ENCODE measurements at places on chromosomes 12 and 14. TPM values are rescaled to one million over a fixed set of nuclear protein-coding genes. Genes with fewer than 3 reads are reported as not detected.

Gene P2RX2
- not detected for total RNA-seq

Gene AGAP2
- 32.4 TPM for total RNA-seq

DNA sequence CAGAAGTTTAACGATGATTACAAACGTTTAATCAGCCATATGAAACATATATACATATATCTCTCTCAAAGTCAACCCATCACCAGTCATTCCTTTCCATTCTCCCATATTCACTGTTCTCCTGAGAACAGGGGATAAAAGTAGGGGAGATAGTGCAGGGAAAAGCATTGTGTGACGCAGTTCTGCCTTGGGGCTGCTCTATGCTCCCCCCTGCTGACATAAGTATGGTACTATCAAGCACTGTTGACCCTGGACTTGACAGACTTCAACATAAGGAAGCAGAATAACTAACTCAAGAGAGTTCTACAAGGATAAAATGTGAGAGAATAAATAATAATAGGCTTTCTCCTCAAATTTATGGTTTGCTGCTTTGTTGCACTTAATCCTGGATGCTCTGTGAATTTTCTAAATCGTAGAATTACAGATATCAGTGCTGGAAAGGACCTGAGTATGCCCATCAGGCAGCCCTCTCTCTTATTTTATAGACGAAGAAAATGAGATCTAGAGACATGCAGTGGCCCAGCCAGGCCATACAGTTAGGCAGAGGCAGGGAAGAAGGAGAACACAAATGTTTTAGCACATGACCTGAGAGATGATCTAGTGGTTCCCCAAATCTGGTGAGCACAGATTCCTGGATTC, 87.2 kb downstream of the SCN8A start:
- no peaks in the 10 kb centered on the region for H3K4me1 ChIP-seq
- peaks cover 9% of the 10 kb centered on the region for H3K27me3 ChIP-seq
- no peak overlapping the region for H3K27ac ChIP-seq

DNA sequence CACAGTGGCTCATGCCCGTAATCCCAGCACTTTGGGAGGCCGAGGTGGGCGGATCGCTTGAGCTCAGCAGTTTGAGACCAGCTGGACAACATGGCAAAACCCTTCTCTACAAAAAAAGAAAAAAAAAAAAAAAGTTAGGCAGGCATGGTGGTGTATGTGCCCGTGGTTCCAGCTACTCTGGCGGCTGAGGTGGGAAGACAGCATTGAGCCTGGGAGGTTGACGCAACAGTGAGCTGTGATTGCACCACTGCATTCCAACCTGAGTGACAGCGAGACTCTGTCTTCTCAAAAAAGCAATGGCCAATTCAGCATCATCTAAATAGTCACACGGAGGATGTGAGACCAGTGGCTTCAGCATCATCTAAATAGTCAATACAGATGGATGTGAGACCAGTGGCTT, 10.4 kb upstream of the SAMD4A start:
- H3K36me3 ChIP-seq = no peaks in the 10 kb centered on the region
- DNase-seq = no peak
- peaks cover 1% of the 10 kb centered on the region for H3K27me3 ChIP-seq
- H3K4me1 ChIP-seq = no peaks in the 10 kb centered on the region
- H3K4me3 ChIP-seq = no peak overlapping the region
